ENCODE measurements at places on chromosomes 5 and 9.

- DNase-seq = peak; percentile 87
Measured at GRCh38 chr5:139903795-139904565, 108.4 kb downstream of the PSD2 start.

DNA sequence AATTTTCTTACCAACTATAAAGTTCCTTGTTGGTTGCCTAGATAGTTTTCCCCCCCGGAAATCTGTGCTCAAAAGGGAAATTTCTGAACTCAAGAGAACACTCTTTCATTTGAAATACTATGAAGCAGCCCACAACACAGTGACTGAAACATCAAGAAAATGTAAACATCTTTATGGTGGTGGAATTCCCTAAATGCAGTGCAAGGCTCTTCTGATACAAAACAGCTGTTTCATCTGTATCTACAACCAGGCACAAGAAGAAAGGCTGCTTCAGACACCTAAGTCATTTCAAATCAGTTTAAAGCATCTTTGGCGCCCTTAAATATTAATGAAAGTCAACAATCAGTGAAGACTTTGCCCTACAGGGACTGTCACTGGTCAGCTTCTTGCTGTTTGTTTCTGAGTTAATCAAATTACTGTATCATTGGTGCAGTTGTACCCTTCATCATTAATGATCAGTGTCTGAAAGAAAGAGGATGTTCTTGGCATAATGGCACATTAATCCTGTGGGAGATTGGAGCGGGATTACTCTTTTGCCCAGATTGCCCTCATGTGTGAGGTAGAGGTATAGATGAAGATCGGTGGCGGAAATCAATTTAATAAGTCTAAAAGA, 947.0 kb downstream of the NR2F1-AS1 start:
- DNase-seq = no peak

DNA sequence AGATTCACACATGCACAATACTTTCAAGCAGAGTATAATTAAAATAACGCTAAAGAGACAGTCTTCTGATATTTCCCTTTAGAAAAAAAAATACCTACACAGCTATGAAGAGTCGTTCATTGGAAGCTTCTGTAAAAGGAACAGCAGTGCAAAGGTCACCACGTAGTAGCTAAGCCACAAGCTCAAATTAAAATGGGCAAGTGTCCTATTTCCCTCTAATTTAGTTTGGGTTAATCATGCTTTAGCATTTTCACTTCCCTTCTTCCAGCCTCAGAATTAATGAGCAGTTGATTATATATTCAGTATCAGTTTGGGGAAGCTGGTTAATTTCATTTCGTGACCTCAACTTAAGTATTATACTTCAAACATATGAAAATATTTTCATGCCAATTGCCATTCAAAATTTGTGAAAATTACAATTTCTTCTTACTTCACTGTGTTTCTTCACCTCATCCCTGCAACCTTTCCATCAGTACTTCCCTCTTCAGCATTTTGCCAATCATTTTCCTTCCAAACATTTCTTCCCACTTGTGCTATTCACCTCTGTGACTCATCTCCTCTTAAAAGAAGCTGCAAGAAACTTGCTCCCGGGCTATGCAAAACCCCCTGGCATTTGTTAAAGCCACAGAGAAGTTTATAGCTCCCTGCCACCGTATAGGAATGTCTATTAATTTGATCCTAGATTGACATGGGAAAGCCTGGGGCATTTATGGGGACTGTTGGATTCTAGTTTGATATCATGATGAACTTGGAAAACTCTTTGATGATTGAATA, 83.0 kb downstream of the DMRTA1 start:
- DNase-seq = no peak

GRCh38 chr5:174626369-174626920, 97.9 kb upstream of the MSX2 start:
- no peak for DNase-seq

DNA sequence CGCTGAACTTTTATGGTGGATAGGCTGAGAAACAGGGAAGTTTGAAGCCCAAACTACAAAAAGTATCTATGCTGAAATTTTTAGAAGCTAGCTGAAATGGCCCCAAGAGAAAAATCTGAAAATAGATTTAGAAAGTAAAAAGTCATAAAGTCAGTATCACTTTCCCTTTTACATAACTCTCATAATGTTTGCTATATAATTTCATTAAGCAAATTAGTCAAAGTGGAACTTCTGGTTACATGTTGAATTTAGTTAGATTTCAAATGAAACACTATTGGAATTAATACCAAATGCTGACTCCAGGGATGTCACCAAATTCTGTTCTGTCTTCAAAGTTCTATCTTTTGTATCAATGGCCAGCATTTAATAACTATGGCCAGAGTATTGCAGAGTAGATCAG, 126.9 kb downstream of the TTC39B start:
- no peak for DNase-seq

DNA sequence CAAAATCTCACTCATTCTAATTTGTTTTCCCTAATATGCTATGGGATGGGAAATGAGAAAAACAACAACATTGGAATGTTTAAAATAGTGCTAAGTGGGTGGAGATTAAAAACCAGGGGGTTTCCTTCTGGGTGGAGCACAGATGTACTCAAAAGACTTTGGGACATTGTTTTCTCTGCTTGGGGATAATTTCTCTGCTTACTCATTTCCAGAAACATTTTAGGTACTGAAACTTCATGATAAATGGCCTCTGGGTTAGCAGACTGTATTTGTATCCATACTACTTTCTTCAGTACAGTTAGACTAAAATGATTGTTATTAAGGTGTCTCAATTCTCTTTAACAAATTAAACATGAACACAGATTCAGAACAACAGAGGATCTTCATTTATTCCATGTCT, 17.4 kb downstream of the ELOVL7 start:
- DNase-seq = no peak

- no peak for DNase-seq
Measured at GRCh38 chr5:143987751-143988560, 176.0 kb downstream of the HMHB1 start.

- DNase-seq = peak; percentile 80
Measured at GRCh38 chr5:132427281-132428146, 58.0 kb downstream of the SLC22A5 start.

DNA sequence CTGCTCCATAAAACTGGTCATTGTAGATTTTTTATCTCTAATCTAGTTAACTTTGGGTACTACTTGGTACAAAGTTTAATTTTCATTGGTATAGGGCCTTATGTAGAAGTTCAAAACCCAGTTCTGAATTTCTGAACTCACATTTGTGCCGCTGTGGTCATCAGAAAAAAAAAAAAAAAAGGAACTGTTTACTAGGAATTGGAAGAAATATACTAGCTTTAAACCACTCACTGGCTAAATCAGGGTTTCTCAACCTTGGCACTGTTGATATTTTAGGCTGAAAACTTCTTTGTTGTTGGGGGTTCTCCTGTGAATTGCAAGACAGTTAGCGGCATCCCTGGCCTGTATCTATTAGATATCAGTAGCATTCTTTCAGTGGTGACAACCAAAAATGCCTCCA, 4.1 kb upstream of the ZFYVE16 start:
- no peak for DNase-seq

DNA sequence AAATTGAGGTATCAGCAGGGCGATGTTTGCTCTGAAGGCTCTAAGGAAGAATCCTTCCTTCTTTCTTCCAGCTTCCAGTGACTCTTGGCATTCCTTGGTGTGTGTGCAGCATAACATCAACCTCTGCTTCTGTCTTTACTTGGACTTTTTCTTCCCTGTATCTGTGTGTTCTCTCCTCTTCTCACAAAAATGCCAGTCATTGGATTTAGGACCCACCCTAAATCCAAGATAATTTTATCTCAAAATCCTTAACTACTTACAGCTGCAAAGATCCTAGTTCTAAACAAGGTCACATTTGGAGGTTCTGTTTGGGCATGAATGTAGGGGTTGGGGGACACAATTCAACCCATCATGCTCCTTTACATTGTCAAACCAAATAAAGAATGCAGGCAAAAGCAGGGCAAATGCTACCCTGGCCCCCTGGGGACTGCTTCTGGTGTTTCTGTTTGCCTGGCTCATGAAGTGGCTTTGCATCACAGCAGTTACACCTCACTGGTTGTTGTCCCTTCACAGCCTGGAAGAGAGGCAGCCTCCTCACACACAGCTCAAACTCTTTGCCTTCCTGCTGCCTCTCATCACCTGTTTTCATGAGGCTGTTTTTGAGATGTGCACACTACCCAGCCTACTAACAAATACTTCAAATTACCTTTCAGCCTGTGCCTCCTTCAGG, 64.8 kb upstream of the PLCXD3 start:
- DNase-seq = no peak

DNA sequence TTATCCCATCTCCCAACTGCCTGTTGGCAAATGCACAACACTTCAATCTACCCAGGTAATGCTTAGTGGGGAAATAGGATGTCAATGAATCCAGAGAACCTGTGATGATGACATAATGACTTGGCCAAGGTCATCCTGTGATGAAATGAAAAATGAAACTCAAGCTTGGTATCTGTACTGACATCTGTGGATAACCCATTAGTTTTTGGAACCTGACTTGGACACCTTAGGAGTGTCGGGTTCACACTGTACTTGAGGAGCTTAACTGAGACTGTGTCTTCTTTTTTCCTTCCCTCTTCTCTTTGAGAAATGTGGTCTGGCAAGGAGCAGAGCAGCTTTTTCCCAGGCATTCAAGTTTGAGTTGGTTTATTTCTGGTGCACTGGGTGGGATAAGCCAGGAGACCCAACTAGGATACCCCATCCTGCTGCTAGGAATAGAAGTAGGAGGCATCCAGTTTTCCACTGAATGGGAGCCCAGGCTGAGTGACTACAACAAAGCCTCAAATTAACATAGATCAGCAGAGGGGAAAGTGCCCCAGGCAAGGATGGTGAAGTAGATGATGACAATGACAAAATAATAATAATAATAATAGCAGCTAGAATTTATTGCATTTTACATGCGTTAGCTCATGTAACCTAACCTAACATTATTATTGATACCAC, 72.1 kb downstream of the ADRB2 start:
- DNase-seq = no peak

DNA sequence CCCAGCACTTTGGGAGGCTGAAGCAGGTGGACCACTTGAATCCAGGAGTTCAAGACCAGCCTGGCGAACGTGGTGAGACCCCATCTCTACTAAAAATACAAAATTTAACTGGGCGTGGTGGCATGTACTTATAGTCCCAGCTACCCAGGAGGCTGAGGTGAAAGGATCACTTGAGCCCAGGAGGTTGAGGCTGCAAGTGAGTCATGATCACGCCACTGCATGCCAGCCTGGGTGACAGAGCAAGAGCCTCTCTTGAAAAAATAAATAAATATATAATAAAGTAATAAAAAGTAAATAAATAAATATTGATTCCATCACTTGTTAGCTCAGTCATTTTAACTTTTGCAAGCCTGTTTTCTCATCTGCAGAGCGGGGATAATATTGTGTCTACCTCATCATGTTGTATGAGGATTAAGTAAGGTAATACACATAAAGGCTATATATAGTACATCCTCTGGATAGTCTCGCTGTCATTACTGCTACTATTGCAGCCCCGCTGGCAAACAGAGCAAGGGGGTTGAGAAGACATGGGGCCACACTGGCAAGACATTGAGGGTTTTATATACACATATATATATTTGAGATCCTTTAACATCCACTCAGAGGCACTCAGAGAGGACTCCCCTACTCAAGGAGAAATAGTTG, 210.9 kb downstream of the C9orf152 start:
- no peak for DNase-seq

DNA sequence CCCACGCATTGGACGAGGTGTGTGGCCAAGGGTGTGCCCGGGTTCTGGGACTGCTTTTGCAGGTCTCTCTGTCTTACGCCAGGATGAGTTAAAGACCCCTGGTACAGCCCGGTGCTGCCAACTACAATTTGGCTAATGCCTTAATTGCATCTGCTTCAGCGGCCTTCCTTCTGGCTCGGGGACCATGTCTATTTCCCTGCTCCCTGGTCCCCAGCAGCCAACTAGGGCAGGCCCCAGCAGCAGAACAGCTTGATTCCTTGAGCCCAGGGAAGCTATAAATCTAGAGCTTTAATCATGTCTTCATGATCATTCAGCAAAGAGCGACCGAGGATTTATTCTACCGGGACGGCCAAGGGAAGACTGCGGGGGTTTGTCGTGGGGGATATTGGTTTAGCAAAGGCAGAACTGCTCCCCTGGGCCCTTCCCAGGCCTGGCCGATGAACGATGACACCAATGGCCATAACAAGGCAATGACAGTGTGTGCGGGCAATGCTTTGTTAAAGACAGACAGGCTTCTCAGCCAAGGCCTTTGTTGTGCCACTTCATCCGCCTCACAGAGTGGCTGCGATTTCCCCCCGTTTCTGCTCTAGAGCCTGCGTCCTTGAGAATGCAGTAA, 51.4 kb downstream of the CFAP77 start:
- DNase-seq = no peak

- peak; percentile 26 for DNase-seq
Measured at GRCh38 chr9:96417661-96418082, 498 bp downstream of the ZNF367 start.

DNA sequence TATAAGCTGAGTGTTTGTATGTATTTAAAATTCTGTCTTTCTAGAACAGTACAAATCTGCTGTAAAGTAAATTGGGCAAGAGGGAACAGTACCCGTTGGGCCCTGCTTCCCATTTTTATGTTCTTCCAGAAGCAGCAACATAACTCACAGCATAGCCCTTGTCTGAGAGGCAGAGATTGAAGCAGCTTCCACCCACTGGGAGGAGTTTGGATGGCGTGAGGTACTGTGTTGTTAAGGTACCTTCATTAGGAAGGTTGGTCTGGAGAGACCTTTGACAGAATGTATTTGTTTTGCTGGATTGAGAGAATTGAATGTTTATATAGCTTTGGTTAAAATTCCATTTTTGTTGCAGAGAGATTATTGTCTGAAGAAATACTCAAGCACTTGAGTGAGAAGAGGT, 24.8 kb downstream of the RAI14 start:
- DNase-seq = peak; percentile 51

GRCh38 chr5:143023411-143024096, 253.4 kb downstream of the ARHGAP26 start:
- DNase-seq = peak; percentile 25

DNA sequence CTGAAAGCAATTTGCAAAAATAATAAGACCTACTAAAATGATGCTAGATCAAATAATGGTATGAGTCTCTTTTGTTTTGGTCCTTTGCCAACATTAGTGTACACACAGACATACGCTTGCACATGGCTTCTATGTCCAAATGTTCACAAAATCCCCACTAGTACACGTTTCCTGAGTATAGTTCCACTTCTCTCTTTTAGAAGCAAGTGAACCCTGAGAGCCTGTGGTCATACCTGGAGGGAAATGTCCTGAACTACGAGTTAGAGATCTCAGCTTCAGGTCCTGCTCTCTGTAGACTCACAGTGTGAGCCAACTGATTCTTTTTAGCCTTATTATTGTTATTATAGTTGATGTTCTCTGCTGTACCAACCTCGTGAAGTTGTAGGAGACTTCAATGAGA, 47.3 kb upstream of the ACTBL2 start:
- DNase-seq = no peak

DNA sequence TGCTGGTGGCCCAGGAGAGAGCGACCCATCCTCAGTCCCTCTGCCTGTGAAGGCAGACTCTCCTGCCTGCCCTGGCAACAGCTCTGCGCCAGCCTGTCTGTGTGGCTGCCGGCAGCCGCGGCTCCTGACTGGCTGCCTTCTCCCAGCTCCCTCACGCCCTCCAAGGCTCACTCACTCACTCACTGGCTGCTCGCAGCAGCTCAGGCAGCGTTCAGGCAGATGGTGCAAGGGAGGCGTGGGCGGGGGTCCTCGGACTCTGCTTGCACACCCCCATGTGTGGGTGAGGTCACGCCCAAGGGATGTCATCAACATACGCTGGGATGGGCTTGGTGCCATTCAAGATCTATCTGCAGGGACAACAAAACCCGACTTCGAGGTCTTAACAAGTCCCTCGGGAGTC, 66.7 kb downstream of the DAB2IP start:
- no peak for DNase-seq
